ENCODE measurements at places on chromosomes 5 and 9. TPM values are rescaled to one million over a fixed set of nuclear protein-coding genes. Genes with fewer than 3 reads are reported as not detected.

DNA sequence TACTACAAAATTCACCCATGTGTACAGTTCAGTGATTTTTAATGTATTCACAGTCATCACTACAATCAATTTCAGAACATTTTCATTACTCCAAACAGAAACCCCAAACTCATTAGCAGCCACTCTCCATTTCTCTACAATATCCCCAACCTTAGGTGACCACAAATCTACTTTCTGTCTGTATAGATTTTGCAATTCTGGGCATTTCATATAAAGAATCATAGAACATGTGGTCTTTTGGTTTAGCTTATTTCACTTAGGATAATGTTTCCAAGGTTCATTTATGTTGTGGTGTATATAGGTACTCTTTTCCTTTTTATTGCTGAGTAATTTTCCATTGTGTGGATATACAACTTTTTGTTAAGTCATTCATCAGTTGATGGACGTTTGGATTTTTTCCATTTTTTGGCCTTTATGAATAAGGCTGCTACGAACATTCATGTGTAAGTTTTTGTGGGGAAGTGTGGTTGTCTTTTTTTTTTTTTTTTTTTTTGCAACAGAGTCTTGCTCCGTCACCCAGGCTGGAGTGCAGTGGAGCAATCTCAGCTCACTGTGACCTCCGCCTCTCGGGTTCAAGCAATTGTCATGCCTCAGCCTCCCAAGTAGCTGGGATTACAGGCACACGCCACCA lies 54.5 kb downstream of the DOCK8 start:
- H3K4me3 ChIP-seq: no peak overlapping the region
- H3K4me1 ChIP-seq: no peaks in the 10 kb centered on the region
- DNase-seq: no peak
- H3K27me3 ChIP-seq: peaks cover 4% of the 10 kb centered on the region

GRCh38 chr5:42148813-42149212 lies 223.7 kb downstream of the FBXO4 start:
- H3K27me3 ChIP-seq: no peaks in the 10 kb centered on the region
- H3K36me3 ChIP-seq: peaks cover 9% of the 10 kb centered on the region
- no peak overlapping the region for H3K4me3 ChIP-seq
- no peak for DNase-seq
- no peak overlapping the region for H3K27ac ChIP-seq
- no peaks in the 10 kb centered on the region for H3K4me1 ChIP-seq

GLDC gene
- total RNA-seq: 37.8 TPM

GRCh38 chr5:14174230-14174636 lies 31.1 kb downstream of the TRIO start:
- peak overlapping the region; percentile 29 for H3K4me3 ChIP-seq
- DNase-seq: no peak
- peak overlapping the region; percentile 30 for H3K27ac ChIP-seq
- H3K27me3 ChIP-seq: no peaks in the 10 kb centered on the region
- H3K4me1 ChIP-seq: peaks cover 64% of the 10 kb centered on the region

Data from neural crest cell (in vitro differentiated cells).